ENCODE measurements at places on chromosomes 2 and 18.
A peak's percentile ranks its signal among the peaks of the same experiment; 100 is the strongest.

DNA sequence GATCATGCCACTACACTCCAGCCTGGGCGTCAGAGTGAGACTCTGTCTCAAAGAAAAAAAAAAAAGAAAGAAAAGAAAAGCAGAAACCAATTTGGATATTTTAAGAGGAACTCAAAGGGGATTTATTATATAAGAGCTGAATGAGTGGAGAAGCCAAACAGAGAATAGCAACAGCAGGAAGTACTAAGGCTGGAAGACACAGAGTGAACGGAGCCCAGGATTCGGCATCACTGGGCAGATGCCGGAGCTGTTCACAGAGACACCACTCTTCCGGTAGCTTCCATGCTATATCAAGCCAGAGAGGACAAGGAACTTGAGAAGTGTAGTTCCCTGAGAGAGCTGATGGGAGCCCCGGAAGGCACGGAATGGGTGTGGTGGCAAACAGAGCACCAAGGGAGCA lies 47.0 kb upstream of the CABLES1 start:
- no peak for DNase-seq

DNA sequence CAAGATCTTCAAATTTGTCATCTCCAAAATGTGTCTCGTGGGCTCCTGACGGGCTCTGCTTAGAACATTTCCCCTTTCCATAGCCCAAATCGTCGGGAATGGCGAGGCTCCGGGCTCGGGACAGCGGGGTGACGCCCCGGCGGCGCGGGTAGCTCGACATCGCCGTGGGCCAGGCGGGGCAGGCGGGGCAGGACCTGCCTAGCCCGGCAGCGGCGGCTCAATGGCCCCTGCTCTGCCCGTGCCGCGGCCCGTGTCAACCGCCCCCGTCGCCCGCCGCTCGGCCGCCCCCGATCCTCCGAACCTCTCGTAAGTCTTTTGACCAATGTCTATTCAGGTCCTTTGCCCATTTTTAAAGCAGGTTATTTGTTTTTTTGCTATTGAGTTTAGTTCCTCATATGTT lies 111.2 kb downstream of the PMAIP1 start:
- no peak for DNase-seq

DNA sequence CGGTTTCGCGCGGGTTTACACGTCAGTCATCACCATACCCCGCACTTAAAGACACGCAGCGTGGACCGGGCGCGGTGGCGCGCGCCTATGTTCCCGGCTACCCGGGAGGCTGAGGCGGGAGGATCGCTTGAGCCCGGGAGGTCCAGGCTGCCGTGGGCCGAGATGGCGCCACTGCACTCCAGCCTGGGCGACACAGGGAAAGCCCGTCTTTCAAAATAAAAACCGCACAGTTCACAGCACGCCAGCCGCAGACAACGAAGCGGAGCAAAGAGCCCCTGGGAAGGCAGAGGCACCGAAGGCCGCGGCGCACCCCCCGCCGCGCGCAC lies 328 bp downstream of the DTYMK start:
- no peak for DNase-seq

DNA sequence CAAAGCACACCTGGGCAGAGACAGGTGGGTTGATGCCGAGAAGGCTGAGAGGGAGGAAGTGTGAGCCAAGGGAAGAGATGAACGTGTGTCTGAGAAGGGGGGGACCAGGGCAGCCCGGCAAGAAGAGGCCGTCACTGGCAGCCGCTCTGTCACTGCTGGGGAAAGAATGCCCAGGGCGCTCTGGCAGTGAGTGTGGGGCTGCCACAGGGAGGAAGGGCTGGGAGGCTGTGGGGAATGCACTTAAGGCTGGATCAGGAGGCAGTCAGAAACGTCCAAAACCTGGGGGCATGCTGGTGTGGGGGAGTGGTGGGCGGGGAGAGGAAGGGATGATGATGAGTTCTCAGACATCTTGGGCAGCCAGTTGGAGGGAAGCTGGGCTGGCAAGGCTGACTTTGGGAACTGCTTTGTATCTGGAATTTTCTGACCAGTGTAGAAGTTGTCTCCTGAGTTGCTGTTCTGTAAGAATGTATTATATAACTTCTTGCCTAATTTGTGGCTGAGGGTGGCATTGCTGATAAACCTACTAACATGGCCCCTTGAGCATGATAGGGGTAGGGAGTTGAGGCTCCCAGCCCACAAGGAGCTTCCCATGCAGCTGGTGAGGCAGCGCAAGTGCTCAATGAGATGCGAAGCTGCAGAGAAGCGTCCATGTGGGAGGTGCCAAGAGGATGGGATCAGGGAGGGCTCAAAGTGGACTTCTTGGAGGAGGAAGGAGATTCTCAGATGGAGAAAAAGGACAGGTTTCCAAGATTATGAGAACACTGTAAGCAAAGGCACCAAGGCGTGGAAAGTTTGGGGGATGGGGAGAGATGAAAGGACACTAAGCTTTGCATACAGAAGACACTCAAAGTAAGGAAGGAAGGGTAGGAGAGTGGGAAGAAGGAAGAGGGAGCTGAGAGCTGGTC lies 185.1 kb upstream of the HAAO start:
- no peak for DNase-seq

GRCh38 chr2:15265889-15266288 lies 295.2 kb downstream of the NBAS start:
- no peak for DNase-seq

DNA sequence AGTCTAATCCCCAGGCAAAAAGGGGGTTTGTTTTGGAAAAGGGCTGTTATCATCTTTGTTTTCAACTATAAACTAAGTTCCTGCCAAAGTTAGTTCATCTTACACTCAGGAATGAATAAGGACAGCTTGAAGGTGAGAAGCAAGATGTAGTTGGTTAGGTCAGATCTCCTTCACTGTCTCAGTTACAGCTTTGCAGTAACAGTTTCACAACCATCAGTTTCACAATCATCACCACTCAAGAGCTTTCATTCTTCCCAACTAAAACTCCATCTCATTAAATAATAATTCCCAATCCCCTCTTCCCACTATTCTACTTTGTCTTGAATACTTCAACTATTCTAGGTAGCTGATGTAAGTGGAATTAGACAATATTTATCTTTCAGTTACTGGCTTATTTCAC lies 200.9 kb downstream of the NYAP2 start:
- no peak for DNase-seq

DNA sequence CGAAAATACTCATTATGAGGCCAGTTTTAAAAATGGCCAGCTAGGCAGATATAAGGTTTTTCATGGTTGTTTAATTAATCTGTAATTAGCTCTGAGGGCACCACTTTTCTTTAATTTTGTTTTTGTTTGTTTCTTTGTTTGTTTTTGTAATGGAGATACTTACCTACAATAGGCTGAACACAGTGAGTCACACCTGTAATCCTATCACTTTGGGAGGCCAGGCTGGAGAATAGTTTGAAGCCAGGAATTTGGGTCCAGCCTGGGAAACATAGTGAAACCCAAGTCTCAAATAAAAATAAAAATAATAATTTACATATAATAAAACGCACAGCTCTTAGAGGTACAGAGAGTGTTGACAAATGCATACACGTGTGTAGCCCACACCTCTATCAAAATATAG lies 56.8 kb upstream of the MSH2 start:
- DNase-seq = no peak

DNA sequence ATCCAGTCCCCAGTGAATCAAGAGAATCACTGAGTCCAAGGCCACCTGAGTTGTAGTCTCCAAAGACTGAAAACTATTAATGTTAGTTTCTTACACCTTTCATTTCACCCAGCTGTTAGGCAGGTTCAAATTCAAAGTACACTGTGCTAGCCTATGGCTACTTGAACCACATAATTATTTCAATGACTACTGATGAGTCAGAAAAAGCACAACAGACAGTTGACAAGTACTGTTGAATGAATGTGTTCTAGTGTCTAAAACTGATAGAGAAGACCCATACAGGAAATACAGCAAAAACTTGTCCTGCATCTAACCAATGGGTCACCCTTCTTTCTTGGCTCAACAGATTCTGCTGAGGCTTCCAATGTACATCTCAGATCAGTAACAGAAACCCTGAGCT lies 160.9 kb downstream of the MYO5B start:
- no peak for DNase-seq

GRCh38 chr2:120548627-120549608 lies 186.8 kb upstream of the GLI2 start:
- no peak for DNase-seq

DNA sequence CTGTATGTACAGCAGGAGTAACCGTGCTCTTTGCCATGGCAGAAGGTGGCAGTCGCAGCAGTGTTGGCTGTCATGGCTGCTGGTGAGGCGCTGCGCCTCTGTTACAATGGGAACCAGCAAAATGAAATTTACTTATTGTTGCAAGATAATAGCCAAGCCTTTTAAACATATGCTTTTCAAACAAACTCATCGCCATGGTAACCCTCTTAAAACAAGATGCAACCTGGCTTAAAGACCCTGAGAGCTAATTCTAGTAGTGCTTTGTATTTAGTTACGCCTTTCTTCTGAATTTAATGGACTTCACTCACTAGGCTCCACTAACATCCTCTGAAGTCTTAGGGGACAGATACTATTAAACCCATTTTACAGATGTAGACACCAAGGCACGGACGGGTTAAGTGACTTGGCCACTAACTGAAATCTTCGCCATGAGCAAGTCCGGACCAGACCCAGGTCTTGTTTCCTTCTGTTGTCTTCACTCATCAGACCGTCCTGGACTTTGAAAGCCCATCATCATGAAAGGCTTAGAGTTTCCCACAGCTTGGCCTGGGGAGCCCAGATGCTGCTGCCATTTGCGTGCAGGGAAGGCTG lies 111.6 kb upstream of the ODC1 start:
- DNase-seq = no peak

- no peak for DNase-seq
Measured at GRCh38 chr2:148237911-148238310, 217.0 kb downstream of the MBD5 start.

GRCh38 chr2:85151026-85151425 lies 17.8 kb downstream of the TCF7L1 start:
- no peak for DNase-seq

DNA sequence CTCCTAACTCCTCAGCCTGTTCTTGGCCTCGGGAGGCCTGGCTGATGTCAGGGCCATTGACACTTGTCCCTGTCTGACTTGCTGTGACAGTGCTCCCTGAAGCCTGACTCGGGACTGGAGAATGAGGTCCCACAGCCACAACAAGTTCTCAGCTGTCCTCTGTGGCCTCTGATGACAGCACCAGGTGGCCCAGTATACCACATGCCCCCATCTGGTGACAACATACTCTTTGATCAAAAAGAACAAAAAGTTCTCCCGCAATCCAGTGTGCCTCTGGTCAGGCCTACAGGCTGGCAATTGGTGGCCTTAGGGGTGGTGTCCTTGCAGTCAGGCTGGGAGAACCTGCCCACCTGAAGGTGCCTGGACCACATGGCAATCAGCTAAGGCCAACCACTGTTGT lies 102.6 kb downstream of the SEPTIN10 start:
- DNase-seq = no peak

DNA sequence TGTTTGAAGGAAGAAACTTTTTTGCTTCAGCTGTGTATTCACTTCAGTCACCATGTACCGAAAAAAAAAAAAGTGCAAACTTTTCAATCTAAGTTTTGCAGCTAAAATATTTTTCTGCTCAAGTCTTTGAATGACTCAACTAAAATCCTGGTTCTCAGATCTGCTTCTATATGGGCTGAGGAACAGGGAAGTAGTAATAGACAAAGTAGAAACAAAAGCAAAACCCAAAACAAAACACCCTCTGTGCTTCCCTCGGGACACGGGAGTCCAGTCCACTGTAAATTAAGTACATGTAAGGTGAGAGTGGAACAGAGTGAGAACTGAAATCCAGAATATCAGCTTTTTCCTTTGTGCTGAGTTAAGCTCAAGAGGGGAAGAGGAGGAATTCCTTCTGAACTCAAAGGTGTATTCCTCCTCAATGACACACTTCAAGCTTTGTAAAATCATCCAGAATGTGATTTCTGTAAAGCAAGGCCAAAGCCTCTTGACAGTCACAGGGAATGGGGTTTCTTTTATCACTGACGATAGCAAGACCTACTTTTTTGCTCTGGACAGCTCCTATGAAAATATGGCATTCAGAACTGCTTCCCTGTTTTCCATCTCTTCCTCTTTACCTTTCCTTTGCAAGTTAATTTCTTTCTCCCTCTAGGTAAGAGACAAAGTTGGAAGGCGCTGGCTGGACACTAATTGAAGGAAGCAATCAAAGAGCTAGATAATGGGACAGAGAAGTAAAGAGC lies 433.5 kb upstream of the MMADHC start:
- no peak for DNase-seq

DNA sequence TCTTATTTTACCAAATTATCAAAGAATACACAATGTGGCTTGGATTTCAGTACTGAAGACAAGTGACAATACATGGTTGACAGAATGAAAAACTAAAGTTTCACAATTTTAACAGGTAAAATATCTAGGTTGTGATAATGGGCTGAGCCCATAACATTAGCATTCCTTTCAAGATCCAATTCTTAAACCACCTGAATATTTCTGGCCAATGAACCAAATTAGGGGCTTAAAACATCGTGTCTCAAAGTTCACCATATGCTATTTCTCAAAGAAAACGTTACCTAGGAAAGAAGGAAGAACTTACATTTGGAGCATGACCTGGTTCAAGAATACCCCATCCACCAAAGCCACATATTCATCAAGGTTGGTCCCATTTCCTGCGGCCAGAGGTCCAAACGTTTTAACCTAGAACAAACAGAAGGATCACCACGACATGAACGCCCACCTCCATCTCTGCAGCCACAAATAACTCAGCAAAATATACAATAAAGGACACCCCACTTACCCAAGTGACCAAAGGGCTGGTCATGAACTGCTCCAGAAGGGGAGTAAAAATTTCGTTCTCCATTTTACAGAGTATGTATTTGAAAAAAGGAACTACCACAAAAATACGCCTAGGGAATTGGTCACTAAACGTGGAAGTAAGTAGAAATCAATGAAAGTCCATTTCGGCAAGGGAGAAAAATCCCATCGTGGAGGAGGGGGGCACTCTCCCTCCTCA lies 984 bp downstream of the CCDC88A start:
- no peak for DNase-seq

- DNase-seq = peak; percentile 39
Measured at GRCh38 chr2:207711750-207712530, 500 bp downstream of the CCNYL1 start.

DNA sequence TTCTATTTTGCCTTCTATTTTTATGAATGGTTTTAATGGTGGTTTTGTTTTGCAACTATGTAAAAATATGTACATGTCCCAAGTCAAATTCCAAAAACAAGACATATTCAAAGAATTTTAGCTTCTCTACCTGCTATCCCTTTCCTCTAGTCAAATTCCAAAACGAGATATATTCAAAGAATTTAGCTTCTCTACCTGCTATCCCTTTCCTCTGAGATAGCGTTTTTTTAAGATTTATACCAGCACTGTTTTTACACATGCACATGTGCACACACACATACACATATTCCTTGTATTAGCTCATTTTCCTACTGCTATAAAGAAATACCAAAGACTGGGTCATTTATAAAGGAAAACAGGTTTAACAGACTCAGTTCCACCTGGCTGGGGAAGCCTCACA lies 199.1 kb upstream of the ARL4C start:
- no peak for DNase-seq

- no peak for DNase-seq
Measured at GRCh38 chr2:64972876-64973275, 16.3 kb upstream of the SLC1A4 start.

- no peak for DNase-seq
Measured at GRCh38 chr2:150174056-150174805, 313.2 kb downstream of the RND3 start.

GRCh38 chr2:85853499-85854165 lies 35.2 kb downstream of the ST3GAL5 start:
- no peak for DNase-seq

Measured in GM18507 (cell line).